ENCODE measurements at places on chromosomes 5 and 9.

GRCh38 chr9:136857581-136858412 is 5.7 kb downstream of the MAMDC4 start:
- DNase-seq: no peak

GRCh38 chr5:78727786-78728761 is 79.5 kb upstream of the LHFPL2 start:
- no peak for DNase-seq

GRCh38 chr5:121031491-121031890 is 567.4 kb downstream of the PRR16 start:
- DNase-seq: no peak

GRCh38 chr9:129671519-129671918 is 6.1 kb downstream of the PRRX2 start:
- no peak for DNase-seq

DNA sequence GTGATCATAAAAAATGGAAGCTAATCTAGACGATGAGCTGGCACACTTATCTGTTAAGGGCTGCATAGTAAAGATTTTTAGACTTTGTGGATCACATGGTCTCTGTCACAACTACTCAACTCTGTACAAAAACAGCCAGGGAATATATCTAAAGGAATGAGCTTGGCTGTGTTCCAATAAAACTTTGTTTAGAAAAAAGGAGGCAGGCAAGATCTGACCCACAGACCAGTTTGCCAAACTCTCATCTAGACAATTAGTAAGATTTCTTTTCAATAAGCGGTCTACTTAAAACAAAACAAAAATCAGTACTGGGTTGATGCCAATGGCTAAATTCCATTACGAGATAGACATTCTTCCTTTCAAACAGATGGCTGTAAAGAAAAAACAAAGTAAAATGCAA is 53.0 kb upstream of the RETREG1 start:
- no peak for DNase-seq

DNA sequence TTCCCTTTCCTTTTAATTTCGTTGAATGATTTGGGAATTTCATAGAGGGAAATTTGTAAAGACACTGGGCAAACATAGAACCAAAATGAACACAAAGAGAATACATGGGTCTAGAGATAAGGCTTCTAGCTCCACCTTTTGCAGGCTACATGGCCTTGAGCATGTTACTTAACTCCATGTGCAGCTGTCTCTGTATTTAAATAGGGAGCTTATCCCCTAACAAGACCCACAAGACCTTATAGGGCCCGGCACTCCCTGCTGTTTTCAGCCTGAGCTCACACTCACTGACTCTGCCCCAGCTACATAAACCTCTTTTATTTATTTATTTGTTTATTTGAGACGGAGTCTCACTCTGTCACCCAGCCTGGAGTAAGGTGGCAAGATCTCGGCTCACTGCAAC is 30.6 kb upstream of the TLE1 start:
- no peak for DNase-seq
